ENCODE measurements at places on chromosomes 11 and 22.

DNA sequence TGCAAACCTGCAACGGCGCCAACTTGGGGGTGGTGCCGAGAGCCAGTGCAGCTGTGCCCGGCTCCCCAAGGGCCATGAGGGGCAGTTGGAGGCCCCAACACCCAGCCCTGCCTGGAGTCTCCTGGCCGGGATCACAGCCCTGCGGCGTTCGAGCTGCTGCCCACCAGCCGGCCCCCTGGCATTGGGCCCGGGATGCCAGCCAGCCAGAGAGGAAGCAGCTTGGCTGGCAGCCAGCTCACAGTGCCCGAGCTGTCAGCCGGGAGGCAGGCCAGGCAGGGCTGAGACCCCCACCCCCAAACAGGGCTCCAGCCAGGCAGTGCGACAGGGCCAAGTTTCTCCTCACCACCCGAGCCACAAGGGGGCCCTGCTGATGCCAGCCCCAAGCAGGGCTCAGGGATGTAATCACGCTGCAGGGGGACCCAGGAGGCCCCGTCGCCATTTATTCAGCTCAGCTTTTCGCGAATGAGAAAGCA lies 26.0 kb upstream of the TCF20 start:
- DNase-seq, result no peak

- no peak for DNase-seq
Measured at GRCh38 chr11:34169686-34170085, 64.3 kb downstream of the NAT10 start.

DNA sequence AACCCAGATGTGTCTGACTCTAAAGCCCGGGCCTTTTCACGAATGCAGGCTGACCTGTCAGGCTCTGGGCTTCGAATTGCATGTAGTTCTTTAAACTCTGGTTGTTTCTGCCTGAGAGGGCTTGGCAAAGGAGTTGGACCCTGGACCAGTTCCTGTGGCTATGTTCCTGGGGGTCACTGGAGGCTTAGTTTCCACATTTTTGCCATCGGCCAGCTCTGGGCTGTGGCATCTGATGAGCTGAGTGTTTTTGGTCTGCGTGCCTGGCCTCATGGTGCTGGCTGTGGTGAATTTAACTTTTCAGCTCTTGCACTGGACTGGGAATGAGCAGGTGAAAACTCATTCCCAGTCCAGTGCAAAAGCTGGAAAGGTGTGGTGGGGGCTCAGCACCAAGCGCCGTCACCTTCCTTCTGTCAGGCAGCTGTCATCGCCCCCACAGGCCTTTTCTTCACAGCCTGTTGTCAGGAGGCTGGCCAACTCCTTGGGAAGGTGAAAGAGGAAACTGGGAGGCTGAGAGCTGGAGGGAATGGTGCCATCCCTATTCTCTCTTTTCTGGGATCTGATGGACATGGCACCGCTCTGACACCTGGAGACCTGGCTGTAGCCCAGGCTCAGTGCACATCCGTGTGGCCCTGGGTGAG lies 123.6 kb downstream of the ADAMTS15 start:
- no peak for DNase-seq

DNA sequence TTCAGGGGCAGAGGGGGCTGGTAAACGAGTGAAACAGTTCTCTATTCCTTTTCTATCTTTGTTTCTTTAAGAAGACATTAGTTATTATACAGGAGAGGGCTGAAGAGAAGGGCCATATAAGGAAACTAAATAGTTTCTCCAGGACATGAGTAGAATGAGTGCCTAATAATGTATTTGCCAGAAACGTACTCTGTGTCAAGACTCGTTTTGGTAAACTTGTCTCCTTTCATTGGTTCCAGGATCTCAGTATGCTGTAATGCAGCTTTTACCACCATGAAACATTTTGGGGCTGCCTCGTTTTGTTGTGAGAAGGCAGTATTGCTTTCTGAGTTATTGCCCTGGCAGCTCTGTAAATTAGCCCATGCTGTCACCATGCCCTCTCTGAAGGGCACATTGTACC lies 51.7 kb downstream of the POLD3 start:
- DNase-seq, result no peak

- DNase-seq, result no peak
Measured at GRCh38 chr22:46846150-46846831, 83.8 kb downstream of the TBC1D22A start.

DNA sequence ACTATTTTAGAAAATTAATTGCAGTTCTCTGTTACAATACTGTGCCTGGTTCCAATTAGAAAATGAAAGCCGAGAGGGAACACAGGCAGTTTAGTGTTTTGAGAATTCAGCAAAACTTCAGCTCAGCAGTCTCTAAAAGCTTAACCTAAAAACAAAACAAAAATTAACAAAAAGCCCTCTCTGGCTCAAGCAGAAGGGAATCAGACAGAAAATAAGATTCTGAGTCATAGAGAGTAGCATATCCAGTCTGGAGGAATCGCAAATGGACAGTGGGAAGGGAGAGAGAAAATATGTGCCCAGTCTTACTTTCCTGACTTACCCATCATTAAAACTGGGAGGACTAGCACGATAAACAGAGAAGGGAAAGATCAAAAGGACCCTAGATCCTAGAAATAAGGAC lies 38.1 kb upstream of the CHRM4 start:
- DNase-seq, result no peak

DNA sequence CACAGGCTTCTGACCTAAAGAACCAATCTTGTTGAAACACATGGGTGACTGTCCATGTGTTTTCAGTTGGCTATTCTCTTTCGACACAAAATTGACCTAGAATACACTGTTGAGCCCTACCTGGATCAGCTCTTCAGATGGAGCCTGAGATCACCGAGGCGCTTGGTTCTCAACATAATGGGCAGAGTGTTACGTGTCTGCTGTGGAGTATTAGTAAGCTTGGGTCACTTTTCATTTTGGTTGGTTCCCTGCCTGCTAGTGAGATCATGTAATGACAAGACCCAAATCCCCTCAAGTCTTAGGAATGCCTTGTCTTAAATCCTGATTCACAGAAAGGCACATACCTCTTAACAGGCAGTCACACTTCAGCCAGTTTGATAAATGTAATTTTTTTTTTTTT lies 8.7 kb downstream of the MED19 start:
- DNase-seq, result no peak

GRCh38 chr22:29710922-29711593 lies 8.7 kb upstream of the CABP7 start:
- no peak for DNase-seq
